ENCODE measurements at places on chromosomes 5 and 9. TPM values are rescaled to one million over a fixed set of nuclear protein-coding genes. Genes with fewer than 3 reads are reported as not detected.

DNA sequence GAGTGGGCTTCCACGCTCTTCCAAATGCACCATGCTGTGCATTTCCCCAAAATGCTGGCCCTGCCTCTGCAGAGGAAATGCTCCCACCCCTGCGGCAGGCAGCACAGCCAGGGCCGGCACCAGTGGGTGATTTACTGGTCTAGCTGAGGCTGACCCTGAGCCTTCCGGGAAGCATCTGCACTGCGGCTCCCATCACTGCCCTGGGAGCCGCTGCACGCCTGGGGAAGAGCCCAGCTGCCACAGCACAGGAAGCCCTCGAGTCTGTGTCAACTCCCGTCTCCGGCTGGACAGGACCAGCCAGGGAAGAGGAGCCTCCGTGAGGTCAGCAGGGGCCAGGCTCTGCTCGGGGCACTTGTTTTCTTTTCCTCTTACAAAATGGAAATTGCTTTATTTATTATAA is 25.1 kb upstream of the EEIG1 start:
- DNase-seq: no peak

DNA sequence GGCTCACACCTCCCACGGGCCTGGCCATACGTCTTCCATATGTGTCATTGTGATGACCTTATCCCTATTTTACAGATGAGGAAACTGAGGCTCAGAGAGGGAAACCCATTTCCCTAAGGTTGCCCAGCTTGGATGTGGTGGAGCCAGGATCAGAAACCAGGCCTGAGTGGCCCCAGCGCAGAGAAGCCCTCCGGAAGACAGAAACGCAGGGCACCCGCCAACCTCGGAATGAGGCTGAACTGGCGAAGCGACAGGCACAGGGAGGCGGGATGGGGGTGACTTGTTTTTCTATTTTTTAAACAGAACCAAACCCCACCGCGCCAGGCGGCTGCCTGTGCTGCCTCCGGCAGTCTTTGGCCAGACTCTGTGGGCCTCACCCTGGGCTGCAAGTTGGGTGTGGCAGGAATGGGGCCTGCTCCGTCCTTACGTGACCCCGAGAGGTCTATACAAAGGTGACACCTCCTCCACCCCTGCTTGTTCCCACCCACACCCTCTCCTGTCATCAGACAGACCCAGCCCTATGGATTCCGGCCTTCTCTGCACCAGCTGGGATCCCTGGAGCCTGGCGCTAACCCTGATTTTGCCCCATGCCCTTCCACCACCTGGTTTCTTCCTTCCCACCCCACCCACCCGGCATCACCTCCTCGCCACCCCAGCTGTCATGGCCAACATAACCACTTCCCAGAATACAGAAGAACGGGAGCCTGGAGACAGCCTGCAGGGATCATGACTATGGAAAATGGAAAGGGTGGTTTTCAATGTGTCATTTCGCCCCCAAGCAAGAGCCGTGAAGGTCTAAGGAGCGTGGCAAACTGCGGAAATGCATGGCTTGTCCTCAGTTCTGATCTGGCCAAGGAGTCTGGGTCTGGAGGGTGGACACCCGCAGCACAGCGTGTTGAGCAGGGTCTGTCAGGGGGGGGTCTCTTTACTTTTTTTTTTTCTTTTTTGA is 23.6 kb downstream of the PLPP7 start:
- no peak for DNase-seq

GRCh38 chr9:16247188-16247875 is 623.1 kb downstream of the BNC2 start:
- DNase-seq: no peak

- no peak for DNase-seq
These were observed 82.2 kb downstream of the NRG2 start for GRCh38 chr5:139960723-139961383.

DNA sequence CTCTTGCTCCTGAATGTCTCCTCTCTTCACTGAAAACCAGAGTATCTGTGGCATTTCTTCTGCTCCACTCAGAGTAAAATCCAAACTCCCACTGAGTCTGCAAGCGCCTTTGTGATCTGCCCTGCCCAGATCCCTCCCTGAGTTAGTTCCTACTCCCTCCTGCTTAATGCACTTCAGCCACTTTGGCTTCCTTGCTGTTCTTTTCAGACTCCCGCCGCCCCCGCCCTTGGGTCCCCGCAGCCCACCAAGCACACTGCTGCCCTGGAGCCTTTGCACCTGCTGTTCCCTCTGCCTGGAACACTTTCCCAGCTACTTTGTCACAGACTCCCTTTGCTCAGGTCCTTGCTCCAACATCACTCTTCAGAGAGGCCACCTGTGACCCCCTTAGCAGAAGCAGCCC is 127.2 kb upstream of the SLC25A48 start:
- no peak for DNase-seq

DNA sequence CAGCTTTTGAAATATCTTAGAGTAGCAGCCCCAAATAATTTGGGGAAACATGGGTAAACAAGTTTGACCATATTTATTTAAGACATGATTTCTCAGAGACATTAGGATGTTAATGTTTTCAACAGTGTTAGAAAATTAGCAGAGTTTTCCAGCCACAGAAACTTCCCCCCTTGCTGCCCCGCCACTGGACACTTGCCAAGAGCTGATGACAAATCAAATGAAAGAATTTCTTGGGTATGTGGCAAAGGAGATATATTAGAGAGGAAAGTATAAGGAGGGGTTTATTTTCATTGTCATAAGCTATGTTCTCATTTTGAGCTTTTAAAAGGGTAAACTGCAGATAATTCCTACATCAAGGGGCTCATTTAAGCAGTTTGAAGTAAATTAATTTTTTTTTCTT is 15.9 kb downstream of the GABRA1 start:
- no peak for DNase-seq

DNA sequence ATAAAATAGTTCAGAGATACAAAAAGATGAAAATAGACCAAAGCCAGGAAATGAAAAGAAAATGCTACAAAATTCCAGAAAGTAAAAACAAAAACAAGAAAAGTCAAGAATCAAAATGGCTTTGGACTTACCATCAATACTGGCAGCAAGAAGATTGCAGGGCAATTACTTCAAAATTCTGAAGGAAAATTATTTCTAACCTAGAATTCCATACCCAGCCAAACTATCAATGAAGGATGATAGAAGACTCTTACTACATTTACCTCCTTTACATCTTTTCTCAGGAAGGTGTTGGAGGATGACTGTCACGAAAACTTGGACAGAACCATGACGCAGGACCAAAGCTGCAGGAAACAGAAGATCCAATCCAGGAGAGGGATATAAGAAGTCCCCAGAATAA is 46.8 kb downstream of the EGFLAM start:
- no peak for DNase-seq

DNA sequence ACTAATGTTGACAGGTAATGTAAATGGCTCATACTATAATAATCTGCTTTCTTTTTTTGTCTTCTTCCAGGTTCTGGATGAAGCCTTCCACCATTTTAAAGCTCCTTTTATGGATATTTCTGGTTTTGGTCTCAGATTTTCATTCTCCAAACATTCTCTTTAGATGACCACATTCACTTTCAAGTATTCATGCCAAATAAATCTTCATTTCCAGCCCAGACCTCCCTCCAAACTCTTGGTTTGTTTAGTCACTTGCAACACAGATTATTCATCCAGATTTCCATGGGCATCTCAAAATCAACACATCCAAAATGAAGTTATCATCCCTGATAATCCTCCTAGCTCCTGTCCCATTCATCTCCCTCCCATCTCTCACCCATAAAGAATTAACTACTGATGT is 40.3 kb upstream of the SVEP1 start:
- no peak for DNase-seq

GRCh38 chr5:135490245-135491037 is 38.3 kb upstream of the TIFAB start:
- DNase-seq: no peak

GRCh38 chr5:8767111-8767510 is 778.8 kb downstream of the SEMA5A start:
- peak; percentile 30 for DNase-seq

Gene LCNL1
- polyA plus RNA-seq: 0.29 TPM

Gene FYB1
- polyA plus RNA-seq: 3.7 TPM

Gene KCNV2
- polyA plus RNA-seq: 0.11 TPM

Gene PCDHGA1
- 0.49 TPM for polyA plus RNA-seq

Gene CD274
- polyA plus RNA-seq: 1.1 TPM
